ENCODE measurements at places on chromosomes 7 and 10.

DNA sequence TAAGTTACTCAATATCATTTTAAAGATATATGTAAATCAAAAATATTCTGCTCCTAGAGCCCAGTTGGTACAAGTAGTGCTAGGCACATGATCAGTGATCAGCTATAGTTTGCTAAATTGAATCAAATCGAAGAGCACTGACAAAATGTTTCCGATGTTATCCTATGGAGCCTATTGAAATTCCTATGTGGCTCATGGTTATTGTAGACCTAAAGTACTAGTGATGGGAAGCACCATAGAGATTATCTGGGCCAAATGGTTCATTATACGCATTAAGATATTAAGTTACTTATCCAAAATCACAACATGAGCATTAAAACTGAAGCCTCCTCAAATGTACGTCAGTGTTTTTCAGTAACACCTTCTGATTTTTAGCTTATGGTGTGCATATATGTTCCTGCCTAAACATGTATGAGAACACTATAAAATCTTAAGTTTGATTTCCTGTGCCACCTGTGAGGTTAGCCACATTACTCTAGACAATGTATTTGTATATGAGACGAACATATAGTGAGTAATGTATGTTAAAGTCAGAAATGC, 103.2 kb downstream of the IQUB start:
- DNase-seq = no peak

DNA sequence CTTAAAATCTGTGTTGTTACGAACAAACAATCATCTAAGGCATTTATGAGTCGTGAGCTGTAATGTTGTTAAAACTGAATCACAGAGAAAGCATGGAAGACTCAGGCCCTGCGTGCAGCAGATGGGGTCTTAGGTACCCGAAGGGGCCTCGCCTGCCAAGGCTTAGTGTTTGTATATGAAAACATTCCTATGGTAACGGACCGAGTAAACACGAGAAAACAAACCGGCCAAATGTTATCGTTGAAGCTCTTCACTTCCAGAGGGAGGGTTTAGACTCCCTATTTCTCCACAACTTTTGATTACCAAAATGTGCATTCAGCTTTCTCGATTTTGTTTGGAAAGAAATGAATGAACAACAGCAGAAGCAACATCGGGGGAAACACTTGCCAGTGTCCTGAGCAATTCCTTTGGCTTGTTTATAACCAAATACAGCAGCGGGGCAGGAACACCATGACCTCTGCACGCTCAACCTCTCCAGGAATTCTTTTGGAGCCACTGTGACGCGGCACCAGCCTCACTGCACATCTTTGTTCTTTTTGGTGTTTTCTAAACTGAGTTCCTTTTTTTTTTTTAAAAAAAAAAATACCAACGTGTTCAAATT, 121.6 kb upstream of the KLF6 start:
- no peak for DNase-seq

DNA sequence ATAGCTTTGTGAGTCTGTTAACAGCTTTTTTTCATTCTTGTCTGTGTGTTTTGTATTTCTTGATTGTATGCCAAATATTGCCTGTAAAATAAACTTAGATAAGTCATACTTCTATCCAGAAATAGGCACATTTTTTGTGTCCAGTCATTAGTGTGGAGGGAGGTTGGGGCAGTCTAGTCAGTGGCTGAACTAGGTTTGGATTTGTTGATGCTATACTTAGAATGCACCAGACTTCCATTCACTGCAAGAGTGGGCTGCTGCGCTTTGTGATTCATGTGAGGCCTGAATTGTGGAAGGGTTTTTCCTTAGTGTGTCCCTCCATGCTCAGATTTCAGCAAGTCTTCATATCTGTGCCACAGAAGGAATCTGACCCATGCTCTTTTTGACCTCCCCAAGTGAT, 50.0 kb downstream of the TRUB1 start:
- no peak for DNase-seq

- no peak for DNase-seq
Measured at GRCh38 chr7:100102950-100103840, 1.8 kb downstream of the AP4M1 start.

DNA sequence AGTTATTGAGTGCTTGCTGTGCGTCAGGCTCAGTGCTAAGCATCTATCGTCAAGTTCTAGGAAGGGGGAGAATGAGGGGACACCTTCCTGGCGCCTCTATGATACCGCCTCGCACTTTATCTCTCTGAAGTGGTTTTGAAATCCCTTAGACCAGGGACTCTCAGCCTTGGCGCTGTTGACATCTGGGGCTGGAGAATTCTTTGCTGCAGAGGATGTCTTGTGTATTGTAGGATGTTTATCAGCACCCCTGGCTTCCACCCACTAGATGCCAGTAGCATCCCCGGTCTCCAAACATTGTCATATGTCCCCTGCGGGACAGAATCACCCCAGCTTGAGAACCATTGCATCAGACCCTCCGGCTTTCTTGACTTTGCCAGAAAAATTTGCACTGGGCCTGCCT, 285.5 kb downstream of the CCDC3 start:
- DNase-seq = no peak

DNA sequence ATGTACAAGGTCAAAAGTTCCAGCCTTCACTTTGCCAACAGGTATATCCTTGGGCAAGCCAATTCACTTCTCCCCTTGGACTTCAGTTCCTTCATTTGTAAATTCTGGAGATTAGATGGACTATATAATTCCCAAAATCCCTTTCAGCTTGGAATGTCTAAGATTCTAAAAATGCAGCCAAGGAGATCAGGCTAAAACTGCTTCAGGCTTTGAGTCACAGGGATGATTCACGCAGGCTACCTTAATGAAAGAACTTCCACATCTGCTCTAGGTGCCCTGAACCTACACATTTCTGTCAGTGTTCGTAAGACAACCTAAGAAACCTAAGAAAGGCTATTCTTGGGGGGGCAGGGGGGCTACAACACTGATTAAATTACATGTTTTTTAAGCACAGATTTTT, 7.1 kb downstream of the CPVL start:
- DNase-seq = no peak
